ENCODE measurements at places on chromosomes 4 and X. TPM values are rescaled to one million over a fixed set of nuclear protein-coding genes. Genes with fewer than 3 reads are reported as not detected.

Gene STS
- 8.9 TPM for total RNA-seq

Gene MMRN1
- 2.0 TPM for total RNA-seq

Gene GLRB
- 1.5 TPM for total RNA-seq

Gene FAM241A
- 3.4 TPM for total RNA-seq

Gene TCP11X1
- not detected for total RNA-seq

Gene F9
- total RNA-seq: not detected

Gene KCND1
- total RNA-seq: 0.81 TPM

Gene IL1RAPL2
- total RNA-seq: 0.36 TPM

Gene WNK3
- total RNA-seq: 1.4 TPM

Gene TRAM1L1
- total RNA-seq: 0.72 TPM
